ENCODE measurements at places on chromosomes 6 and 20.

GRCh38 chr6:38306931-38307330 is 332.8 kb downstream of the BTBD9 start:
- DNase-seq, result no peak

- DNase-seq, result no peak
Measured at GRCh38 chr6:6177754-6178153, 142.7 kb downstream of the F13A1 start.

GRCh38 chr6:2028457-2029038 is 216.9 kb downstream of the GMDS start:
- no peak for DNase-seq

DNA sequence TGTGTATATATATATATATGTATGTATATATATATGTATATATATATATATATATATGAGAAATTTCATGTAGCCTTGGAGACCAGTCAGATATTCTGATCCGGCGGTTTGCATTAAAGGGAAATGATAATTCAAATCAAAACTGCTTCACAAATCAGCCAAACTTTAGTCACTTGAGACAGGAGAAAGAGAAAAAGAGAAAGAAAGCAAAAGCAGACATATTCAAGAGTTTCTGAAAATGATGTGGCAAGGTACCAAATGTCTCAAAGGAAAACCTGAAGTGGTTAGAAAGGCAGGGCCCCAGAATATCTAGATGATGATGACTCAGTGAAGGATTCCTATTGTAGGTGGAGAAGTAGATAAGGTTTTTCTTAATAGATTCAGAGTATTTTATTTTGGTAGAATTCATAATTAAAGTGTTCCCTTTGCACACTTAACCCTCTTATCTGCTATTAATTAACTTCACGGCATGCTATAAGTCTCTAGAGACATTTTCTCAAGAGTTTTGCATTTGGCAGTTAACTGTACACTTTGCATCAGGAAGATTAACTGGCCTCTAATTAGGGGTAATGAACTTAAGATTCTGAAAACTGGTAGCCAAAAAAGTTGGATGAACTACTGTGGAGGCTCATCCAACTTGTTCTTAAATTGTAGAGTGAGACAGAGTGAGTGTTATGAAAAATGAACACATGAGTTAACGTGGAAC is 50.1 kb upstream of the ASF1A start:
- no peak for DNase-seq

DNA sequence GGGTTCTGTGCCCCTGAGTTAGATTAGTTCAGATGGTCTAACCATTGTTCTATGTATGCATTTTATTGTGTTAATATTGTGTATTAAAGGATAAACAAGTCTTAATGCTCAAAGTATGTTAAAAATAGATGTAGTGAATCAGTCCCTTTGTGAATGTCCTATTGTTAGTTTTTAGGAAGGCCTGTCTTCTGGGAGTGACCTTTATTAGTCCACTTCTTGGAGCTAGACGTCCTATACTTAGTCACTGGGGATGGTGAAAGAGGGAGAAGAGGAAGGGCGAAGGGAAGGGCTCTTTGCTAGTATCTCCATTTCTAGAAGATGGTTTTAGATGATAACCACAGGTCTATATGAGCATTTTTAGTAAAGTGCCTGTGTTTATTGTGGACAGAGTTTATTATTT is 12.3 kb upstream of the HMGN4 start:
- no peak for DNase-seq

- DNase-seq, result no peak
Measured at GRCh38 chr6:118876198-118876597, 17.8 kb upstream of the ASF1A start.

DNA sequence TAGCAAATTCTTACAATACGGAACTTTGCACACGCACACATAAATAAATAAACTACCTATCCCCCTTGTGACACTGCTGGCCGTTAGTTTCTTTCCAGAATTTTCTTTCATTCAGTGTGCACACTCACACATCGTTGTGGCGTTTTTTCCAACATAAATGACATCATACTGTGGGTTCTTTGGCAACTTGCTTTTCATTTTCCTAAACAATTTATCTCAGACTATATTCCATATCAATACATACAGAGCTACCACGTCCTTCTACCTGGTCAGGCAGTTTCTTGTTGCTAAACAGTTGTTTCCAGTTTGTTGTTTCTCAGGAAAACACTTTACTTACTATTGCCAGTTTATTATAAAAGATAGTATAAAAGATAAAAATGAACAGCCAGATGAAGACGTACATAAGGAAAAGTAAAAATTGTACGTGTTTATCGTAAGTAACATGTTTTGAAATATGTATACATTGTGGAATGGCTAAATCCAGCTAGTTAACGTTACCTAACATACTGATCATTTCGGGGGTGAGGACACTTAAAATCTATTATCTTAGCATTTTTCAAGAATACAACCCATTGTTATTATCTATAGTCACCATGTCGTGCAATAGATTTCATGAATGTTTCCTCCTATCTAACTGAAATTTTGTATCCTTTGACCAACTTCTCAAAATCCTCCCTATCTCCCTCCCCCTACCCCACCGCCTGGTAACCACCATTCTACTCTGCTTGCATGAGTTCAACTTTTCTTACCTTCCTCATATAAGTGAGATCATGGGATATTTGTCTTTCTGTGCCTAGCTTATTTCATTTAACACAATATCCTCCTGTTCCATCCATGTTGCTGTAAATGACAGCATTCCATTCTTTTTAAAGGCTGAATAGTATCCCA is 1.2 kb upstream of the TP53RK start:
- DNase-seq, result no peak

DNA sequence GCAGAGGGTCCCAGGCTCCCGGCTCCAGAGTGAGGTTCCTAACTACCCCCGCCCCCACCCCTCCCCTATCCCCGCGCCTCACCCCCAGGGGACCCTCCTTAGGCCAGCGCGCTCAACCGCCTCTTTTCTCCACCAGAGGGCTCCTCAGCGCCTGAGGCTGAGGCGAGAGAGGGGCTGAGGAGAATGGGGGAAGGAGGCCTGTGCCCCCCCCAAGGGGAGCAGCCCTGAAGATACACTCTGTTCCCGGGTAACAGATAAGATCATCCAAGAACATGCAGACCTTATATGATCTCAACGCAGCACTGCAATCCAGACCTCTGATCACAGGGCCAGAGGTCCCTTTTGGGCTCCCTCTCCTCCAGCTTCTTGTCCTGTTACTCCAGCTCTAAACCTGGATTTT is 43.3 kb upstream of the MRPS10 start:
- peak; percentile 12 for DNase-seq

DNA sequence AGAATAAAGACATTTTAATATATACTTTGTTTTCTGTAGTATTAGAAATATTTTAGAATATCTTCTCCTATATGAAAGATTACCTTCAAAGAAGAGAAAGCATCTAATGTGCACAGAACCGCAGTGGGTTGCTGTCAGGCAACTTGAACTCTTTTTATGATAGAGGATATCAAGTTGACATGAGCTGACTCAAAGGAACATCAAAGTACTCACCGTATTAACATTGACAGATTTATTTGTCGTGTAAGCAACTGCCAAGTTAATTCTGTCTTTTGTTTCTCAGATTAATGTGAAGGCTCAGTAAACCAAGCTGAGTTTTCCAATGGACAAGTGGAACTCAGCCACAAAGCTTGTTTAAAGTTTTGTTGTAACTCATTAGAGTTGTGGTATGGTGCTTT is 2.2 kb upstream of the GINM1 start:
- no peak for DNase-seq

GRCh38 chr6:25336996-25337395 is 57.8 kb downstream of the CARMIL1 start:
- no peak for DNase-seq

DNA sequence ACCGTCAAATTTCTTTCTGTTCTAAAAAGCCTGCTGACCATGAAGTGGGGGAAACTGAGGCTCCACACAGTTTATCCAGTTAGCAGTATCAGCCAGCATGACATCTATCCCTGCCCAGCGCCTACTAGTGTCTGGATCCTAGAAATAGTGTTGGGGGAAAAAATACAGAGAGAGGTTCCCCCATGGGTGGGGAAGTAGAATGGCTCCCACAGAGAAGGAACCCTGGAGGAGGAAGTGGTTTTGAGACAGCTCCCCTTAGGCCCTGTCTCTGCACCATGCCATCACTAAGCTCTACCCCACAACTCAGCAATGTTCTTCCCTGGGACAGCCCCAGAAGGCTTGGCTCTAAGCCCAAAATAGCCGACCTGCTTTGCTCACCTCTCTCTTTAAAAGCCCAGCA is 153.4 kb downstream of the MBOAT1 start:
- no peak for DNase-seq

DNA sequence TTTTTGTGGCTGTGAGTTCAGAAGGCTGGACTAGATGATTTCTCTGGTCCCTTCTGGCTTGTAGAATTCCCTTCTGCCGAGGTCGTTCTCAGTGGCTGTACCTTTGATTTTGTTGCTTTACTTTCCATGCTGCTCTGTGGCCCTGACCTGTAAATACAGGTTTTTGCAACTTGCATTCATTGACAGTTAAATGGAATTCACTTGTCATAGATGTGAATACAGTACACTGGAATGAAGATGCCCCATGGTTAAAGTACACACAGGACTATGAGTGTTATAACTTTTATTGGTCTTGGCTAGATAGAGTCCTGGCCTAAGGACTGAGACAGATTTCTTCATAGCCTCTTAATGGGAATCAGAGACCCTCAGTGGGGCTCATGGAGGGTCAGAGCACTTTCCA is 12.9 kb upstream of the EFCAB8 start:
- no peak for DNase-seq

GRCh38 chr6:21188505-21189223 is 404.9 kb upstream of the SOX4 start:
- DNase-seq, result no peak

DNA sequence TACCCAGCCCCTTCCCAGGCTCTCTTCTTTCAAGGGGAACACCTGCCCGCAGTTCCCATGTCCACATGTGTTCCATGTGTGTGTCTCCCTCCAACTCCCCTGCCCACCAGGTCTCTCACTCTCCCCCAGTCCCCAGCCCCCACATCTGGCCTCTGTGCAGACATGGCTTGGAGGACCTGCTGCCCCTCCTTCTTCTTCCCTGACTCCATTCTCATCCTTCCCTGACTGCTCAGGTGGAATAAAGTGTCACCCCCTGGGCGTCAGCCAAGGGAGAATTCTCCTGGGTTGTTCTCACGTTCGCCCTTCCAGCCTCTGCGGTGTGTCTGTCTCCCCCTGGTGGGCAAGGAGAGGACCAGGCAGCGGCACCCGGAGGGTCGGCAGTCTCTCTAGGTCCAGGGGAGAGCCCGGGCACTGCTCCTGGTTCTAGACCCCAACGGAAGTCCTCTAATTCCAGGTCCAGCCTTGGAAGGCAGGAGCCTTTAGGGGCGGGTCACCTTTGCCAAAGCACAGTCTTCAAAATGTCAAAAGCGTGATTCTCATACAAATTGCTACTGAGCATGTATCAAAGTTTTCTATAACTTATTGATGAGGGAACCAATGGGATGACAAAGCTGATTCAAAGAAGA is 50.5 kb downstream of the EBF4 start:
- peak; percentile 63 for DNase-seq

DNA sequence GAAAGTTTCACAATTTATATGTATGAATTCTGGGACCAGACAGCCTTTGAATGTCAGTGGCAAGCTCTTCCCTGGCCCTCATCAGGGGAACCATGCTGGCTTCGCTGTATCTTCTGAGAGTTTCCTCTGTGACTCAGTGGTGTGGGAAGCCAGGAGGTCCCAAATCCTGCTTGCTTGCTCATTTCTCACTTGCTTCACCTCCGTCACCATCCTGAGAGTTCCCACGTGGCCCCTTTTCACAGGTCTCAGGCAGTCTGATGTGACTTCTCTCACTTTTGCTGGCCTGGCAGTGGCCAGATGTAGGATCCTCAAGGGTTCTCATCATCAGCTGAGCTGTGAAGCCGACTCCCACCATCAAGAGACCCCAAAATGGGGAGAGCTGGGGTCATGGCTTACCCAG is 28.4 kb upstream of the RIN2 start:
- no peak for DNase-seq

DNA sequence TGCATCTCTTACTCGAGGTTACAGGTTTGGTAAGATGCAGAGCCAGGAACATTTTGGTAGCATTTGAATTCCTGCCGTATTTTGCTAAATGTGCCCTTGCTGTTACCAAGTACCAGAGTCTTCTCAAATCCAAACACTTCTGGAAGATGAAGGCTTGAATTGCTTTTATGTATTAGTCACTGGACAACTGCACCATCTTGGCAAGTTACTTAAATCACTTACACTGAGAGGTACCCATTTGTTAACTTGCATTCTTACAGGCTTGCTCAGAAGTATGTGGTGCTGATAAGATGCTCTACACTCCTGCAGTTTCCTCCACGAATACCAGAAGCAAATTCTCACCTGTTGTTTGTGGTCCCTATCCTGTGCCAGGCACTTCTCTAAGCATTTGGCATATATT is 12.7 kb downstream of the IL22RA2 start:
- DNase-seq, result no peak

DNA sequence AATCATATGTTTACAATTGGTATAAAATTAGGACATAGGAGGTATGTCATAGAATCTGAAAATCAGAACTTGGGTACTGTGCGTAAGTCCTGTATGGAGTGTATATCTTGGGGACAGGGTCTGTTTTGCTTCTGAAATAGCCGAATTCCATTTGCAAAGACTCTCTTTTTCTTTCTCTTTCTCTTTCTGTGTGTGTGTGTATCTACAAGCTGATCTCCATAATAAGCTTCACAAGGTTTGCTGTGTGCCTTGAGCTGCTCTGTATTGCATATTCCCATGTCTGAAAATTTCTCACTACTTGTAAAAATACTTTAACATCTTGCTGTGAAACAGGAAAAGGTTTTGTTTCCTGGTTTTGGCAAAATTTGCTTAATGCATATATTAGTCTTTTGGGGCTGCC is 29.5 kb downstream of the STX11 start:
- DNase-seq, result no peak

DNA sequence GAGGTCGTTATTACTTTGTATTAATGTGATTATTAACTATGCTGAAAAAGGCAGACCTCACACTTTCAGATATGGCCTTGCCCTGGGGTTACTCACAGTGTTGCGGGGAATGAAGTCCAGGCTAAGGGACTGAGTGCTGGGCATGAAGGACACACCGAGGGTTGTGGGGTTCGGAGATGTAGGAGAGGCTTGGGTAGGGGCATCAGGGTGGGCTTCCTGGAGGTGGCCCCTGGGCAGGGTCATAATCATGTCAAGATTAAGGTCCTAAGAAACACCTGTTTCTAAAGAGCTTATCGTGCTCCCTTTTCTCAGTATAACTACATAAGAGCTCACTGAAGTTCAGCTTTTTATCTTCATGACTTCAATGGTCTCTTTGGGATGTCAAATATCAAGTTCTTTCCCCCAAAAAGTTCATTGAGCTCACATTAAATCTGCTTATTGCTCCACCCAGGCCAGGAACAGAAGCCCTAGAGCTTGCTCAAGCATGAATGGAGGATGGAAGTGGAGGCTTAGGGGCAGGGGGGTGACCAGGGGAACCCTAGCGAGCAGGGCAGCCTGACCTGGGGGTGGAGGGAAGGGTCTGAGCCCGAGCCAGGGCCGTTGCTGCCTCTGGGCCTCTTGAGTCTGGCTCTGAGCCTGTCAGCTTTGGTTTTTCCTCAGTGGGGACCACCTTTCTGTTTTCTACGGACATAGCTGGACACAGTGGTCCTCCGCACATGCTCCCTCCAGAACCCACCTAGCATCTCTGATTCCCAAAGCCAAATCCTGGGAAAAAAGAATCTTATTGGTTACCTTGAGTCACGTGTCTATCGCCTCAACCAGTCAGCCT is 37.3 kb upstream of the TGM2 start:
- DNase-seq, result no peak

Measured in activated CD4-positive, CD25-positive, alpha-beta regulatory T cell (primary cell).